ENCODE measurements at places on chromosomes 6 and 20. TPM values are rescaled to one million over a fixed set of nuclear protein-coding genes. Genes with fewer than 3 reads are reported as not detected.

Gene OTOR
- total RNA-seq, result not detected

Gene GMPR
- 20.0 TPM for total RNA-seq

Gene TAAR2
- not detected for total RNA-seq

Gene TXLNB
- total RNA-seq, result 0.23 TPM

Gene DCBLD1
- total RNA-seq, result 65.3 TPM

Gene FNDC11
- 0.30 TPM for total RNA-seq

Data from smooth muscle cell of the coronary artery (primary cell).